ENCODE measurements at places on chromosomes 2 and 18.

DNA sequence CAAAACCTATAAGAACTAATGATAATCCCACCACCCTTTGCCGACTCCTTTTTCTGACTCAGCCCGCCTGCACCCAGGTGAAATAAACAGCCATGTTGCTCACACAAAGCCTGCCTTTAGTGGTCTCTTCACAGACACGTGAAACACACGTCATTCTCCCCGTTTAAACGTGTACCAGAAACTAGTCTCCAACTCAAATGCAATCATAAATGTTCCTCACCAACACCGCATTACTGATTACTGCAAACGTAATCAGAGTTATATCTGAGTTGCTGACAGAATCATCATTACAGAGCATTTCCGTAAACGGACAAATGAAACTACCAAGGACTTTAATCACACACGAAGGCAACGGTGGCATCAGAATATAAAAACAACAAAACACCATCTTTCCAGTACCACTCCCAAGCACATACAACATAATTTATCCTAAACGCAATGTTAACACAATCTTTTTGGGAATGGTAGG, 1.9 kb downstream of the CLK1 start:
- peak; percentile 84 for DNase-seq

DNA sequence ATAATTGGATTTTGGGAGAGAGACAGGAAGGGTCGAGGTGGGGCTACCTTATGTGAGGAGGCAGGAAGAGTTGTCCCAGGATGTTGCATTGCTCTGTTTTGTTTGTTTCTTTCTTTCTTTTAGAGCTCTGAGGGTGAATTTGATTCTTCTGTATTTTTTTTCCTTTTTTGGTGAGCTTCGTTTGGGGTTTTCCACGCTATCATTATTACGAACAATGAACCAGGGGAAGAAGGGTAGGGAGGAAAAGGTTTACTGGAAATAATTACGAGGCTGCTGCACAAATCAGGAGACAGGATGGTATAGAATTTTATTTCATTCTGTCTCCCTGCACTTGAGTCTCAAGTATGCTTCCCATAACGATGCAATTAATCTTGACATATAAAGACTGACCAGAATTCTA, 51.4 kb upstream of the ZNF516 start:
- no peak for DNase-seq

- no peak for DNase-seq
Observed at GRCh38 chr2:219733746-219734145, 106.3 kb downstream of the SLC4A3 start.

- DNase-seq: no peak
Observed at GRCh38 chr2:101012054-101012705, 10.1 kb downstream of the RPL31 start.

- DNase-seq: no peak
Observed at GRCh38 chr2:32947076-32947483, 327 bp downstream of the LTBP1 start.

- DNase-seq: no peak
Observed at GRCh38 chr18:51287818-51288508, 90.5 kb upstream of the MEX3C start.

DNA sequence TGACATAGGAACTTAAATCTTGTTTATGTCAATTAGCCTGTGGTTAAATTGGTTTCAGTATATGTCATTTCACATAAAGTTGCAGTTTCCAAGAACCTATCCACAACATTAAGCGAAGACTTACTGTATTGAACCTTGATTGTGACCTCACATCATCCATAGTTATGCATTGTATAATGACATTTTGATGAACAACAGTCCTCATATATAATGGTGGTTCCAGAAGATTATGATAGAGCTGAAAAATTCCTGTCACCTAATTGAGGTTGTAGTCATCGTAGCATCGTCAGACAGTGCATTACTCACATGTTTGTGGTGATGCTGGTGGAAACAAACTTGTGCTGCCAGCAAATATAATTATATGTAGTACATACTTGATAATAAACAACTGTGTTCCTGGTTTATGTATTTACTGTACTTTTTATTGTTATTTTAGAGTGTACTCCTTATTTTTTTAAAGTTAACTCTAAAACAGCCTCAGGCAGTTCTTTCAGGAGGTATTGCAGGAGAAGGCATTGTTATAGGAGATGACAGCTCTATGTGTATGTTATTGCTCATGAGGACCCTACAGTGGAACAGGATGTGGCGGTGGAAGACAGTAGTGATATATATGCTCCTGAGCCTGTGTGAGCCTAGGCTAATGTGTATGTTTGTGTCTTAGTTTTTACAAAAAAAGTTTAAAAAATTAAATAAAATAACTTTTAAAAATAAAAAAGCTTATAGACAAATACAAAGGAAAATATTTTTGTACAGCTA, 56.6 kb downstream of the UBE2E3 start:
- no peak for DNase-seq

- no peak for DNase-seq
Observed at GRCh38 chr2:171688129-171688465, 828 bp downstream of the DYNC1I2 start.

DNA sequence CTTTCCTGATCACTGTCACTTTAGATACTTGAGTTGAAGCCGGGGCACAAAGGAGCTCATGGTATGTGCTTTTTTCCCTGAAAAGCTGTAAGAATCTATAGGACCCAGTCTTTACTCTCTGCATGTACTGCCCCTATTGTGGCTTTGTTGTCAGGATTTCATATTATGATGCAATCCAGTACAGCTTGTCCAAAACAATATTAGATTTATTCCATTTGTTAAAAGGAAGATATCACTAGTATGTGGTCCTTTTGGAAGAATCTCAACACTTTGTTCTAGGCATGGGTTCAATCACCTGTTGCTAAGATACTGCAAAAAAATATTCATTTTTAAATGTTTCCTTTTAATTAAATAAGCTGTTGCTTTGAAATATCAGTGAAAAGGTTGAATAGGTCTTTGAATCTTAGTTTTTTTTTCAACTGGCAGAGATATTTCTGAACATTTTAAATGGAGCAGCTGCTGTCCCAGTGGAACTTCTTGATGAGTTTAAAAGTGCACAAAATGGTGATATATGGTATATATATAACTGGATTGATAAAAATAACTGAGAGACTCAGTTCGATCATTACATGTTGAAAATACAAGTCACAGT, 256.6 kb upstream of the NT5C1B start:
- DNase-seq: no peak

GRCh38 chr18:35522130-35522959, 24.6 kb upstream of the INO80C start:
- no peak for DNase-seq

DNA sequence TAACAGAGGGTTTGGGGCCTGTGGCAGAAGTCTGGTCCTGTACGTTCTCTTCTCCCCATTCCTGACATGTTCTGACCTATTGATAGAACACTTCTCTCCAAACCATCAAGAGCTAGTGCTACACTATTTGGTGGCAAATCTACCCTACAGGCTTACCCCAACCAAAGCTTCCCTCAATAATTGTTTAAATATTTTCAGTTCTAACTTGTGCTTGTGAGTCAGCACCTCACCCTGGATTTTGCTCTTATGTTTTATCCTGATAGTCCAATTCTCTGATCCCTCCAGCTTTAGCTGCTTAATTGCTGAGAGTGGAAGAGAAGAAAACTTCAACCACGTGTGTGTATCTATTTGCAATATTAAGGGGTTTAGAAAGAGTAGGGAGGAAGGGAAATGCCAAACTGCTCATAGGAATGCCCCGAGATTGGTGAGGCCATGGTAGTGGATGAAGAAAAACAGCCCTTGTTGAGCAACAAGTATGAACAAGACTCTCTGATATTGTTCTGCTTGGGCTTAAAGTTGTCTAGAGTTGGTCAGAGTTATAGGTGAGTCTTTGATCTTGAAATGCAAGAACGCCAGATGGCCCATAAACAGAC, 67.8 kb upstream of the PARD3B start:
- DNase-seq: no peak

DNA sequence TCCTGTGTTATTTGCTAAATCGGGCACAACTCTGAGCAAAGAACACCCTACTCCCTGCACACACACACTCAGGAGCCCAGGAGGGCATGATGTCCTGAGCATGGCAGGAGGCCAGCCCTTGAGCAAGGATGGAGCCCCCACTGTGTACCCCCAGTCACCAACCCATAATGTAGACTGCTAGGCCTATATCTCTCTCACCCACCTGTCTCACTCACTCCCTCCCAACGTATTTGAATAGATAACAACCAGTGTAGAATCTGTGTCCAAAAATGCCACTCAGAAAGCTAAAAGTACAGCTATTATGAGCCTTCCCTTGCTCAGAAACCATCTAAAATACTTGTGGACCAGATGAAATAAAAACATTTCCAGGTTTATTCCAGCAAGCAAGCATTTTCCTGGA, 29.3 kb downstream of the MERTK start:
- DNase-seq: peak; percentile 25

DNA sequence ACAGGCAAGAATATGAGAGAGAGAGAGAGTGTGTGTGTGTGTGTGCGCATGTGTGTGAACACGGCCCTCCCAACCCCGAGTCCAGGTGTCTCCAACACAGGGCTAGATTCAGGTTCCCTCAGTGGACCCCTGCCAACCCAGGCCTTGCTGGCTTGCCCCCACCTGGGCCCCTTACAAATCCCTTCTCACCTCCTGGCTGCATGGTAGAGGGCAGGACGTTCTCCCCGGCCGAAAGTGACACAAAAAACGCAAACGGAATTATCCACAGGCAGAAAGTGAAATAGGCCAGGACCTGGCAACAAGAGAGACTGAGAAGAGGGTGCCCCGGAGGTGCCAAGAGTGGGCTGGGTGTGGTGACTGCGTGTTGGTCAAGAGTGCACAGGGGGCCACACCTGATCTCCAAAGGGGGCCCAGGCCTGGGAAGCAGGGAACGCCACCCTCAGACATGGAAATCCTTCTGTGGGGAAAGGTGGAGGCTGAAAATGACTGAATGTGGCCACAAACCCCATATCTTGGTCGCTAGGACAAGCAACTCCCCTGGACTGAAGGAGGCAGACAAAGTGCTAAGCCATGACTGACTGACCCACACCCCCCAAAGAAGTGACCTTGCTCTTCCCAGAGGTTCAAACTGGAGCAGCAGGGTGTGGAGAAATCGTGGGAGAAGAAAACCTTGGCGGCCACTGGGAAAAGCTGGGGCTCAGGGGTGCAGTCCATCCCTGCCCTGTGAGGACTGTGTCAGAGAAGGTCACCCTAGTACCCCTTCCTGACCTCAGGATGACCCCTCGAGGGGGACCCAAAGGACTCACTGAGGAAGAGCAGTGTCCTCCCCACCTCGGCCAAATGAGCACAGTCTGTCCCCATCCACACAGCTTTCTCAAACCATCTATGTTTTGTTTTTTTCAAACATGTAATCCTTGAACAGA, 5.7 kb downstream of the TEX261 start:
- DNase-seq: no peak

- no peak for DNase-seq
Observed at GRCh38 chr2:236526455-236527158, 43.0 kb upstream of the ACKR3 start.

GRCh38 chr2:13681936-13682335, 950.6 kb upstream of the LRATD1 start:
- no peak for DNase-seq

- peak; percentile 62 for DNase-seq
Observed at GRCh38 chr2:10900216-10901109, 11.3 kb upstream of the KCNF1 start.

- DNase-seq: peak; percentile 72
Observed at GRCh38 chr2:168758970-168759820, 43.2 kb upstream of the NOSTRIN start.

- DNase-seq: no peak
Observed at GRCh38 chr2:168992026-168992425, 39.1 kb downstream of the ABCB11 start.

GRCh38 chr2:35408320-35408719, 947.3 kb upstream of the CRIM1 start:
- no peak for DNase-seq

DNA sequence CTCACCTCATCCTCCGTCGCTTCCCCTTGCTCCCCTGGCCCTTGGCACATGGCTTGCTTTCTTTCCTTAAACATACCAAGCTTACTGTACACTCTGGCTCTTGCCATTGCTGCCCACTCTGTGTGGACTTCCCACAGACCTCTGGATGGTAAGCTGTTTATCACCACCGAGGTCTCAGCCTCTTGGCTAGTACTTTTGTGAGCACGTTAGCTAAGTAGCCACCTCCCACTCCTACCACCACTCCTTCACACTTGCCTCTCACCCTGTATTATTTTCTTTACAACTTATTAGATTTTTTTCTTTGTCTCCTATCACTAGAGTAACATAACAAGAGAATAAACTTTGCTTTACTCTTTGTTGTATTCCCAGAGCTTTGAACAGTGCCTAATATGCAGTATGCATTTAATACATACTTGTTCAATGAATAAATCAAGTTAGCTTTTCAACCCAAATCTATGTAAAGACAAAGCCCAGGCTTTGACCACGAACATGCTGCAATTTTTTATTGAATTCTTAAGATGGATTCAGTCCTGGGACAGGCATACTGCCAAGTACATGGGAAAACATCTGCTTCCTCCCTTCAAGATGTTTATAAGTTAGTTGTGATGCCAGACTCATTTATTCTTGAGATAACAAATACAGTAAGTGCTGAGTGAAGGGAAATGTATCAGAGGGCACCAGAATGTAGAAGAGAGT, 25.0 kb upstream of the MSGN1 start:
- DNase-seq: peak; percentile 98

GRCh38 chr2:85907671-85908157, 18.9 kb upstream of the ST3GAL5 start:
- peak; percentile 34 for DNase-seq

DNA sequence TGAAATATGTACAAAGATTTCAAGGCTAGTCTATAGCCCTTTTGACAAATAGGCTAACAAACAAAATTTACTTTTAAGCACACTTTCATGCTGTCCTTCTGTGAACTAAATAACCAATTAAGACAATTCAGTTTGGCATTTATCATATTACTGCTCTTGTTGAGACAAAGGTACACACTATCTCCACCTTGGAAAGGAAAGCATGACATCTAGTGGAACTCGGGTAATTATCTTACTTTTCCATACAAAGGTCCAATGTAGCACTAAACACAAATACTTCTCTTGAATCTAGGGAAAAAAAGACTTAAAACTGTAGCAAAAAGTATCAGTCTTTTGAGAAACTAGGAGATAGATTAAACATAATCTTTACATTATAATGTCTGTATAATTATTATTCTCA, 125.0 kb upstream of the CD226 start:
- peak; percentile 10 for DNase-seq

DNA sequence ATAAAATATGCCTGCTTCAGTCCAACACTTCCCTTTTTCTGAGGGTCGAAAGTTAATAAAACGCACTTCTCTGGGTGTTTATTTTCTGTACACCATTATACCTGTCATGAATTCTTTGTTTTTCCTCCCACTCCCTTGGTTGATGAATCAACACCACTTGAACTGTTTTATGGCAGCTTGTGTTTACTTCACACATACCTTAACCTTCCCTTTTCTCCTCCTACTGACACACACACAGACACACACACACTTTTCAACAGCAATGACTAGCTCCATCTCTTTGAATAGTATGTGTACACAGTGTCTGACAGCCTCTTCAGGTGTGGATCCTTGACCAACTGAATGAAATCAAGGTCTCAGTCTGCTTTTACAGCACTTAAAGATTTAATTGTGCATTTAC, 91.3 kb downstream of the SATB2 start:
- DNase-seq: no peak

- DNase-seq: no peak
Observed at GRCh38 chr2:240210198-240210965, 69.9 kb upstream of the OTOS start.

GRCh38 chr2:68936427-68936826, 16.3 kb downstream of the GKN2 start:
- DNase-seq: no peak

- no peak for DNase-seq
Observed at GRCh38 chr2:172038604-172039003, 38.9 kb downstream of the METAP1D start.

- peak; percentile 66 for DNase-seq
Observed at GRCh38 chr2:205885492-205886099, 200.4 kb downstream of the INO80D start.

Measured in common myeloid progenitor, CD34-positive (primary cell).